ENCODE measurements at places on chromosomes 13 and 19. TPM values are rescaled to one million over a fixed set of nuclear protein-coding genes. Genes with fewer than 3 reads are reported as not detected.

Gene TNFSF13B
- total RNA-seq, result 9.5 TPM

- no peak for DNase-seq
Measured at GRCh38 chr13:75558145-75558840, 8.7 kb downstream of the UCHL3 start.

GRCh38 chr13:27007166-27007565 is 164.4 kb downstream of the USP12 start:
- DNase-seq, result no peak

DNA sequence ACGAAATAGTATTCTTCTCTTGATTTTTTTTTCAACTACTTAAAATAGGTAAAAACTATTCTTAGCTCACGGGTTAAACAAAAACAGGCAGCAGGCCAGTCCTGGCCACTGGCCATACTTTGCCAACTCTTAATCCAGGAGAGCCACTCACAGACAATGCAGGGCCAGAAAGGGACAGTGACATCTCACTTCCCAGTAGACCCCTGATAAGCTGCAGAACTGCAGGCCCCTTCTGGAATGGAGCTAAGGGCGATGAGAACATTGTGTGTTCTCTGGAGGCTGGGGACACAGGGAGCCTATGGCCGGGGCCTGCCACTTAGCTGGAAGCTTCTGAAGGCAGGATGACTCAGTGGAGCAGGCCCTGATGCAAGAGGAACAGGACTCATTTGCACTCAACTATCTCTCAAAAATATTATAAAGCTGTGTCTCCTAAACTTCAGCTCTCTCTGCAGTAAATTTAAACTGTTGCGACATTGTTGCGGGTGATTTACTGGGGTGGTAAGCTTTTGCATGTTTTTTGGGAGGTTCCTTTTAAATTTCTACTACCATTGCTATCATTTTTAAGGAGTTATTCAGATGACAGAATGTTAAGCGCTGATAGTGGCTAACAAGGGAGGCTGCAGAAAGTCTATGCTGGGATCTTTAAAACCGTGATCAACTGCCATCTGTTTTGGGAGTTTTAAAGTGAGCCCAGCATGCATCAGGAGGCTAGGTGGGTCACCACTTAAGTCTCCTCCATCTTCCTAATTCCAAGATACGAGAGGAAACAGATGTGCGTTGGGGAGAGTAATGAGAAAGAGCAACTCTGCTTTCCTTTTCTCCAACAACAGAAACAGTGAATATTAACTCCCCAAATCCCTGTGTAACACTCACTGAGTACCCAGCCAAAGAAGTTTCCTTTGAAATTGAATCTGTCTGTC is 33.2 kb upstream of the KATNAL1 start:
- no peak for DNase-seq

GRCh38 chr19:54335979-54336892 is 2.7 kb downstream of the LILRA4 start:
- no peak for DNase-seq

Gene GJB2
- total RNA-seq, result 2.8 TPM

DNA sequence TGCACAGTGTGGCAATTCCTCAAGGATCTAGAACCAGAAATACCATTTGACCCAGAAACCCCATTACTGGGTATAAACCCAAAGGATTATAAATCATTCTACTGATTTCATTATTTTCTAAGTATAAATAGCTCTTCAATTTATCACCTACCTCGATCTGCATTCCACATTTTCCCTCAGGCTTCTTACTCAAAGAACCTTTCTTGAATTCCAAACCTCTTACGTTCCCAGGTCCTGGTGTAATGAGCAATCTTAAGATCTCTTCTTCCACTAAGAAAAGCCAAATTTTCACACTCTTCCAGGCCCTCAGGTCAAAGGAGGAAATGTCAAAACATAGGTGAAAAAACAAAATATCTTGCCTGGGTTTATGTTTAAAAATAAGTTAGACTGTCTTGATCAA is 237.3 kb upstream of the GPC6 start:
- DNase-seq, result no peak

GRCh38 chr13:42007844-42008243 is 40.6 kb upstream of the DGKH start:
- DNase-seq, result no peak

Gene VPS36
- total RNA-seq, result 9.1 TPM

Gene KANK3
- 5.3 TPM for total RNA-seq

DNA sequence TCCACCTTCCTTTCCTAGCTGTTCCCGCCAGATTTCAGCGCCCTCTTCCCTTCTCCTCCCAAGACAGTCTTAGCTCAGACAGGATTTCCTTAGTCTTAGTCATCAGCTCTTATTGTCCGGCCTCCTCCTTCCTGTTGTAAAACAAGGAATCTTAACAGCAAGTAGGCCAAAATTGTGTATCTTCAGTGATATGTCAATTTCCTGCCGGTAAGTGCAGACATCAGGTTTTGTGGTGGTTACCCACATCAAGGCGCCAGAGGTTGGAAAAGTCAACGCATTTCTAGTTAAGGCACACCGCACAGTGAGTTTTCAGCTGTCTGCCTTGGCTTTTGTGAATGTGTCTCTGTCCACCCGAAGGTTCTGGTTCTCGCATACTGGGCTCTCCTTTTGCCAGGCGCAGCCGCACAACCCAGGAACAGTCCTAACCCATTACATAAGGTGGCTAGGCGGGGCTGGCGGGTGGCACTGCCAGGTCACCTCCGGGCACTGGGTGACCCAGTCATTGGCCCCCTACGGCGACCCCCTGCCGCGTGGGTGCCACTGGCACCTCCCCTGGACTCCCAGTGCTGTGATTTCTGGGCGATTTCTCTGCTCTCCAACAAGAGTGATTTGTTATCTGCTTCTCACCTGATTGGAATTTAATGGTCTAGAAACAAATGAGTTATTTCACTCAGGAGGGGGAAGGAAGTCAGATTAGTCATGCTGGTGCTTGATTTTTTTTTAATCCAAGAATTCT is 12.9 kb downstream of the COL4A2 start:
- peak; percentile 90 for DNase-seq

Gene ZNF547
- 3.1 TPM for total RNA-seq

Gene NOTCH3
- total RNA-seq, result 0.38 TPM

Measured in Caki2 (cell line).